Activated CD8-positive, alpha-beta memory T cell treated with anti-CD3 and anti-CD28 coated beads, Interleukin-2, amount 50 U/mL, for 4 hours (primary cell): ENCODE measurements at places on chromosomes 16 and 17.

- no peak for DNase-seq
Observed at GRCh38 chr17:74214484-74215341, 1.3 kb downstream of the TTYH2 start.

GRCh38 chr16:49858200-49859124, 2.5 kb upstream of the ZNF423 start:
- DNase-seq, result peak; percentile 51

GRCh38 chr16:68892214-68892613, 48.9 kb downstream of the TANGO6 start:
- no peak for DNase-seq

GRCh38 chr17:6254036-6254435, 180.9 kb downstream of the AIPL1 start:
- DNase-seq, result no peak

- no peak for DNase-seq
Observed at GRCh38 chr17:61678339-61678738, 87.3 kb upstream of the NACA2 start.

DNA sequence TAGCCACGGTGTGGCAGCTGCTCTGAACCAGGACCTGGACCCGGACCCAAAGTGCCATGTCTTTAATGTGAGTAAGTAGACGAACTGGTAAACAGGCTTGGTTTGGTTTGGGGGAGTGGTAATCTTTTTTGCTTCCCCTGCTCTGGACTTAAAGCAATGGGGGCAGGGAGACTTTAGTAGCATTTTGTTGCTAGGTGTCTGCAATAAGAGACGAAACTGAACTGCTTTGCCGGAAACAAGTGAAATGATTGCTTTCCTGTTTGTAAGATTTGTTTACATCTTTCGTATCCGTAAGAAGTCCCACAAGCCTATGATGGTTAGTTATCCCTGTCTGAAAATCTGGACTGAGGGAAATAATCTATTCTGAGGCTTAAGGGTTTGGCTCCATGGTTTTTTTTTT, 21.5 kb downstream of the PRCD start:
- DNase-seq, result no peak

GRCh38 chr16:8986111-8986510, 22.4 kb upstream of the USP7 start:
- no peak for DNase-seq

GRCh38 chr16:75742424-75743047, 16.2 kb upstream of the CPHXL start:
- DNase-seq, result no peak

GRCh38 chr16:90057738-90058173, 19.4 kb downstream of the PRDM7 start:
- DNase-seq, result no peak

GRCh38 chr17:41625602-41626001, 1.2 kb upstream of the KRT17 start:
- DNase-seq, result no peak

DNA sequence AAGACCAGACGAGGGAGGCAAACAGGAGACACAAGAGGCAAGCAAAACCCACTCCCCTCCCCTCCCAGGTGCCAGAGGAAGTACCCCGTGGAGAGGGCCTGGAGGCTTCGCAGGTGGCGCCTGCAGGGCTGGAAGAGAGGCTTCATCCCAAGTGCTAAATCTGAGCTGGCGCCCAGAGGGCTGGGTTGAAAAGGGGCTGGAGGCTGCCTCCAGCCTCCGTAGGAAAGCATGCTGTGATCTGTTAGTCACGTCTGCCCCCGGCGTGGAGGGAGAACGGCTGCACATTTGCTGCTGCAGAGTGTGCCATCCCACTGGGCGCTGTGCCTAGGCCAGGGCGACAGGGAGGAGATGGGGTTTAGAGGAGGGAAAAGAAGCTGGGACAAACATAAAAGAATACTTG, 16.9 kb downstream of the RPH3AL start:
- DNase-seq, result no peak

DNA sequence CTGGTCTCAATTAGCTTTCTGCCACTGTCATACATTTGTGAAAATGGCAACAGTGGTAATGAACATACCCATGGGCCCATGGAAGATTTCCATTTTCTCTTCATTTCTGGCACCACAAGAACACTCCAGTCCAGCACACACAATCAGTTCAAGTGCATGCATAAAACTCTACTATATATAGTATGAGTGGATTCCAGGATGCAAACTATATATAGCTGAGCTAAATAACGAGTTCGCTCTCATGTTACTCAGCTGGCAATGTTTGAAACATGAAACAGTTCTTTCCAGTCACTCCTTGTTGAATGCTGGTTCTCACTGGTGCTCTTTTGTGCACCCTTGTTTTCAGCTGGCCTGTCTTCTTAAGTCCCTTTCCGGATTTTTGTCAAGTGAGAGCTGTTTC, 75.2 kb upstream of the DHX40 start:
- no peak for DNase-seq

DNA sequence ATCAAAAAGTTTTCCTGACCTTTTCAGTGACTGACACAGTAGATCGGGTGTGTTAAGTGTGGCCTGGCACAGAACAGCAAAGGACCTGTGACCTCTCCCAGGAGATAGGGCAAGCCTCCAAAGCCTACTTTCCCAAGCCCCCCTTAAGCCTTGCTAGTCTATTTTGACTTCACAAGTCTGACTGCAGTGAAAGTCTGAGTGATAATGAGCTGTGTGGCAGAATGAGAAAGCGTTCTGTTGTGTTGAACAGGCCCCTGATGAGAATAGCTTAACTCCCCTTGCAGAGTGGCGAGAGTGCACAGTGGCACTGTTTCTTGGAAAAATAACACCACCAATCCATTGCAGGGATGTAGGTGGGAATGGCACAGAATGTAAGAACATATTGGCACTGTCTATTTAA, 32.8 kb downstream of the MMD start:
- DNase-seq, result no peak

DNA sequence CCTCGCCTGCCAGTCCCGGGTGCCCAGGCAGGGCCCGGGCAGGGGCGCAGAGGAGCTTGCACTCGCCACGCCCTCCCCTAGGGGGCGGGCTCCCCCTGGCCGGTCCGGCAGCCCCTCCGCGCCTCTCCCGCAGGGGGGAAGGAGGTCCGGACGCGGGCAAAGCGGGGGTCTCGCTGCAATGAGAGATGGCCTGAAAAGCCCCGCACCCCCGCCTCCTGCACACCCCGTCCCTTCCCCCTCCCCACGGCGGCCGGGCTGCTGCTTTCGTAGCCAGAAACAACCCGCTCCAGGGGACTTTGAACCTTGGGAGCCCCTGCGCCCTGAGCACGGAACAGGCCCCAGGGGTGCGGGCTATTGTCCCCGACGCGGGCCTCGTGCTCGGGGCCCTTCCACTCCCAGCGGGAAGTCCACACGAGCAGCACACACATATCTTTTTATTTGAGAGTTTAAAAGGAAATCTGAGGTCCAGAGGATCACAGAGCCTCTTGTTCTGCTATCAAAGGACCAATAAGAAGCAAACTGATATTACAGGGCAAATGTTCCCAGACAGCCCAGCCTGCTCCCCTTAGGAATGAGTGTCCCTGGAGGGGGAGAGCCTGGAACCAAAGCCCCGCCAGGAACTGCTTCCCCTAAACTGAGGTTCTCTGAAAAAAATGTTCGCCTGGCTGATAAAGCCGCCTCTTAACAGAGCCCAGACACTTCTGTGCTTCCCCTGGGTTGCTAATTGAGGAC, 5.8 kb upstream of the CBX4 start:
- DNase-seq, result peak; percentile 50

DNA sequence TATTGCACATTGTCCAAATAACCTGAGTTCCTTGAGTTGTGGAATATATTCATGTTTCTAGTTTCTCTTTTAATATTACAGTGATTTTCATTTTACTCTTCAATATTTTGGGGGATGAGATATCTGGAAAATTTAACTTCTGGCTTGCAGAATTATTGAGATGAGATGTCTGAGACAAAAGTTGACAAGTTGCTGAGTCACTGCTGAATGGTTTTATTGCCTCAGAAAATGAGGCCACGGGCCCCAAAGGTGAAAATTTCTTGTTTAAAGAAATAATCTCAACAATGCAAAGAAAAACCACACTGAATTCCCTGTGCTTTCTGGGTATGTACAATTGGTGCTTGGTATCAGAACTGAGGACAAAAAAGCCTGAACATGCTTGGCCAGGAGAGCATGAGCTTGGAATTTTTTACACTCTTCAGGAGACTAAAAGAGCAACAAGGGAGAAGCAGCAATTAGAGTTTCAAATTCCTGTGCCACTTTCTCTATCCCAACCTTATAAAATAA, 129.2 kb upstream of the TOM1L1 start:
- DNase-seq, result no peak

DNA sequence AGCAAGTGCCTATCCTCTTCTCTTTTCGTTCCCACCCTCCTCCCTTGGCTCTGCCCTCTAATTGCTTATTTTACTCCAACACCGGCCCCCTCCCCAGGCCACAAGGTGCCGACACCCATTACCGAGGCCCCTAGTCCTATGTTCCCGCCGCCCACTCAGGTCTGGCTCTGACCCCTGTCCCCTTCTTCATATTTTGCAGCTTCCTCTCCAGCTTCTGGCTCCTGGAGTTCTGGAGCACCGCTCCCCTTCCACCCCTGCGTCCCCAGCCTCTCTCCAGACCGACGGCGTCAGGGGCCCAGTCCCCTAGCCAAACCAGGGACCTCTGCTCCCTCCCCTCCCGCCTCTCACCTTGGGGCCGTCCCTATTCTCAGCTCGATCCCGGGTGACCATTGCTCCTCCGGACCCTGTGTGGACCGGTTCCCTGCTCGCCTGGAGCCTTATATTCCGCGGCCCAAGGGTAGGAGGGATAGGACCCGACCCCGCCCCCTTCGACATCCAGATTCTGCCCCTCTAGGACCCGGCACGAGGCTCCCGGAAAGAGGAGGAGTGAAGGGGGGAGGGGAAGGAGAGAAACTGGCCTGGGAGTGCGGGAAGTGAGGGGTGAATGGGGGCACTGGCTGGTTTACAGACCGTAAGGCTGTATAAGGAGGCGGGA, at the start of gene HES7:
TSS of gene HES7 (minus strand) at position 412 of the 655 bp plus-strand sequence. CDS start at position 390, 22 bp downstream.
- DNase-seq, result no peak

- no peak for DNase-seq
Observed at GRCh38 chr17:73142872-73143381, 21.9 kb upstream of the SSTR2 start.

DNA sequence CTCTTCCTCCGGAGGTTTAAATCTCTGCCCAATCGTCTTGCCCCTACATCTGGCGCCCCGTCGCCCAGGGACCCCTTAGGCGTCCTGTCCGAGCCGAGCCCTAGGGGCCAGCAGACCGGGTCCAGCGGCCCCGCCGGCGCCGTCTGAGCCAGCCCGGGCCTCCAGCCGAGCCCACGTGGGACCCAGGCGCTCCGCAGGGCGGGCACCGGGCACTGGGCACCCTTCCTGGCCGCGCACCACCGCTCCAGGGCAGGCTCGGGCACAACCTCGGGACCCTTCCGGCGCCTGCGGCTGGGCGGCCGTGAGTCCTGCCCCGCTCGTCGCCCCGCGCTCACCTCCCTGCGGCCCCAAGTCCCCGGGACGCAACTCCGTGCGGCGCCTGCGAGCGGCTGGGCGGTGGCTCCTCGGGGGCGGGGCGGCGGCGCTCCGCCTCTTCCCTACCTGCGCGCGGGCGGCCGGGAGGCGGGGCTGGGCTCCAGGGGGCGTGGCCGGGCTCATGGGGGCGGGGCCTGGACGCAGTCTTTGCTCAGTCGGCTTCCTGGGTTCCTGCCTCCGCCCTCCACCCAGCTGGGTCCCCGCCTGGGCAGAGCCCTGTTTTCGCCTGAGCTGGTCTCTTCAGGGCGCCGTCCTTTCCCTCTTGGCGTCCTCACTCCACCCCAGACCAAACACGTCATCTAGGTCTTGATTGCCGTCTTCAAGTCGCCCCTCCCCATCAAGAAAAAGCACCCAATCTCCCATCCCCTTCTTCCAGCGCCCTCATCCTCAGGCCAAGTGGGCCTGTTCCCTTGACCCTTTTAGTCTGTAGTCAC, at the start of gene RHBDF2:
TSS of gene RHBDF2 (minus strand) at position 406 of the 809 bp plus-strand sequence. CDS start 19,899 bp downstream, outside the sequence.
- peak; percentile 98 for DNase-seq

- no peak for DNase-seq
Observed at GRCh38 chr17:43758497-43759174, at the start of gene SOST. Gene SOST, minus strand, starts transcription at chr17:43758791. Its CDS starts 50 bp downstream, at chr17:43758741.

DNA sequence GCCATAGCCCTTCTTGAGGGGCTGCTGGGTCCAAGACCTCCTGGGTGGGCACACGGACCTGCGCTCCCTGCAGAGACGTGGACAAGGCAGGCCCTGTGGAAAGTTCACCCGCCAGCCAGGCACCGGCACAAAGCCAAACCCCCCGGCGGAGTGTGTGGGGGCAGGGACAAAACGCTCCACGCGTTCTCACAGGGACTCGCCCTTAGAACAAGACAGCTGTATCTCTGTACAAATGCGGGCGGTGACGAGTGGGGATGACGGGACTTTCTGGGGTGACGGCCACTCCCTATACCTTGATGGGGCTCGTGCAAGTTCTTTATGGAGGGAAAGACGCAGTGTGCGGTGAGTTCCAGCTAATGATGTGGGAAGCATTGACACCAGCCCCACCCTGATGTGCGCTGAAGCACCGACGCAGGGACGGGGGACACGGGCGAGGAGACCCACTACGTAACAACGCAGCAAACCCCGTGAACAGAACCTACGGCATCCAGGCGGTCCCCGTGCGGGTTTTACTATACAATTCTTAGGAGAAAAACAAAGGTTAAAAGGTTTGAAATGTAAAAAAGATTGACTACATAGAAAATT, 49.4 kb downstream of the LMF1 start:
- DNase-seq, result no peak

GRCh38 chr16:75836347-75837010, 110.2 kb upstream of the CPHXL start:
- no peak for DNase-seq

DNA sequence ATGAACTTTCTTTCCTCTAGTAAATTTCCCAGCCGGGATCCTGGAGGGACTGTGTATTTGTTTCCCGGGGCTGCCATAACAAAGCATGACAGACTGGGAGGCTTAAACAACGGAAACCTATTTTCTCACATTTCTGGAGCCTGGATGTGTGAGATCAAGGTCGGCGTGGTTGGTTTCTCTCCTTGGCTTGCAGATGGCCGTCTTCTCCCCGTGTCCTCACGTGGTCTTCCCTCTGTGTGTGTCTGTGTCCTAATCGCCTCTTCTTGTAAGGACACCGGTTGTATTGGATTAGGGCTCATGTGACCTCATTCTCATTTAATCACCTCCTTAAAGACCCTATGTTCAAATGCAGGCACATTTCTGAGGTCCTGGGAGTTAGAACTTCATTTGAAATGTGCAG, 22.0 kb upstream of the USP10 start:
- DNase-seq, result no peak

GRCh38 chr16:83733301-83733700, 74.5 kb upstream of the HSBP1 start:
- no peak for DNase-seq

- DNase-seq, result no peak
Observed at GRCh38 chr17:76884995-76885893, 17.0 kb downstream of the MGAT5B start.

- no peak for DNase-seq
Observed at GRCh38 chr16:50580180-50580798, 32.1 kb downstream of the NKD1 start.
